ENCODE measurements at places on chromosomes 7 and 10. TPM values are rescaled to one million over a fixed set of nuclear protein-coding genes. Genes with fewer than 3 reads are reported as not detected.

Gene ZNF518A
- total RNA-seq: 47.8 TPM

Gene COX15
- 34.5 TPM for total RNA-seq

Gene MMP21
- total RNA-seq: not detected

Gene HNRNPH3
- total RNA-seq: 124 TPM

Gene EFCAB10
- 0.28 TPM for total RNA-seq

Gene PRLHR
- total RNA-seq: not detected

Gene CDC14C
- not detected for total RNA-seq

Gene LRWD1
- total RNA-seq: 30.3 TPM

Gene MOGAT3
- not detected for total RNA-seq

Gene OPN4
- total RNA-seq: not detected

Gene URGCP
- 13.0 TPM for total RNA-seq

Gene PIK3AP1
- total RNA-seq: 9.0 TPM

Gene C10orf71
- total RNA-seq: not detected

Gene NME8
- not detected for total RNA-seq

GRCh38 chr7:69632280-69632679 is 34.0 kb downstream of the AUTS2 start:
- no peak for DNase-seq
- no peaks in the 10 kb centered on the region for H3K27me3 ChIP-seq
- H3K36me3 ChIP-seq: no peaks in the 10 kb centered on the region
- peaks cover 41% of the 10 kb centered on the region for H3K4me1 ChIP-seq
- no peak overlapping the region for H3K4me3 ChIP-seq
- H3K27ac ChIP-seq: no peak overlapping the region

DNA sequence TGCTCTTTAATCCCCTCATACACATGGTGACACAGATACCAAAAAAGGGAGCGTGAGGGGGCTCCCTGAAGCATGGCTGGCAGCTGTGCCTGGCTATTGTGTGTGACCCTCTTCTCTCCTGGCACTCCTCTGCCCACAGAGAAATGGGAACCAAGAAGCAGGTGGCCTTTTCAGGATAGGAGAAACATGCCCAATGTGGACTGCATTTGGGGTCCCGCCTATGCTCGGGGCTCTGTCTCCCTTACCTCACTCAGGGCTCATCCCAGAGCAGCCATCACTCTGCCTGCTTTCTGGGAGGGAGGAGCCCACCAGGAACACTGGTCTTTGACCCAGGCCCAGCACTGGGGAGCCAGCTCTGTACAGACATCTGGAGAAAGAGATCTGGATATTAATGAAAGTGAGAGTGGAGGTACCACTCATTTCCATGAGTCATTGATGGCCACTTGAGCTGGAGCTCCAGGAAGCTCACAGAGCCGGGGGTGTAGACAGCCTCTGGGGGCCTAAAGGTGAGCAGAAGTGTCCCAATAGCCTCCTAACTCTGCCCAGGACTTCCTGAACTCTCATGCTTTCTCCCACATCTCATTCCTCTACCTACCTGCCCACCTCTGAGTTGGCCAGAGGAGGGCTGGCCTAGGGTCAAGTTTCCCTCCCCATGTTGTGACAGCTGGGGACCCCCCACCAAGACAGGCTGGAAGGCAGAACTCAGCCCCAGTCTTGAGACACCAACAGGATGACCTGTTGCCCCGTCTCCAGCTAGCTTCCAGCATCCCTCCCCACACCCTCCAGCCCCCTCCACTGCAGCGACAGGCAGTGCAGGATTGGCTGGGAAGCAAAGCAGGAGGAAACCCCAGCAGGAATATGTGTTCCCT is 42.6 kb downstream of the DRGX start:
- no peak overlapping the region for H3K27ac ChIP-seq
- H3K36me3 ChIP-seq: peaks cover 7% of the 10 kb centered on the region
- H3K27me3 ChIP-seq: peaks cover 10% of the 10 kb centered on the region

DNA sequence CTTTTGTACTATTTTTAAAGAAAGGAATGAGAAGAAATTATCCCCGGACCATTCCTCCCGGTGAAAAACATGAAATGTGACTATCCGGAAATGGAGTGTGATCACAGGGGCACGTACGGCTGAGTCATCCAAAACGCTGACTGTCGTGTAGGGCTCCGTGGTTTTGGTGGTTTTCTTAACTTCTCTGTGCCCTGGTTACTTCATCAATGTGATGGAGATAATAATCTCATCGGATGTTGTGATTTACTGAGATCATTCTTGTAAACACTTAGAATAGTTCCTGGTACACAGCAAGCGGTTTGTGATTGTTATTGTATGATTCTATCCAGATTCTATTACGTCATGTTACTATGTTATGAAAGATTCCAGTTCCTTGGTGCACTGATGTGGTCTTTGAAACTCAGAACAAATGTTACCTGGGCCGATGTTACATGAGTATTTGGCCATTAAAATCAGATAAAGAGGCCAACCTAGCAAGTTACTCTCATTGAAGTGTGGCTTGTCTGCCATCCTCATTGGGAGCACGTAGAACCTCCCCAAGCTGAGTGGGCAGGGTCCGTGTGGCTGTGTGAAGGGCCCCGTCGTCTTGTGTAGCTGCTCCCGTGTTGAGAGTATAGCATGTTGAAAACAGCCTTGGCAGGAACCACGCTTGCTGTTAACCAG is 99.5 kb downstream of the CAMK1D start:
- no peaks in the 10 kb centered on the region for H3K27me3 ChIP-seq
- no peaks in the 10 kb centered on the region for H3K36me3 ChIP-seq
- DNase-seq: no peak
- no peak overlapping the region for H3K27ac ChIP-seq
- no peak overlapping the region for H3K4me3 ChIP-seq
- no peaks in the 10 kb centered on the region for H3K4me1 ChIP-seq

DNA sequence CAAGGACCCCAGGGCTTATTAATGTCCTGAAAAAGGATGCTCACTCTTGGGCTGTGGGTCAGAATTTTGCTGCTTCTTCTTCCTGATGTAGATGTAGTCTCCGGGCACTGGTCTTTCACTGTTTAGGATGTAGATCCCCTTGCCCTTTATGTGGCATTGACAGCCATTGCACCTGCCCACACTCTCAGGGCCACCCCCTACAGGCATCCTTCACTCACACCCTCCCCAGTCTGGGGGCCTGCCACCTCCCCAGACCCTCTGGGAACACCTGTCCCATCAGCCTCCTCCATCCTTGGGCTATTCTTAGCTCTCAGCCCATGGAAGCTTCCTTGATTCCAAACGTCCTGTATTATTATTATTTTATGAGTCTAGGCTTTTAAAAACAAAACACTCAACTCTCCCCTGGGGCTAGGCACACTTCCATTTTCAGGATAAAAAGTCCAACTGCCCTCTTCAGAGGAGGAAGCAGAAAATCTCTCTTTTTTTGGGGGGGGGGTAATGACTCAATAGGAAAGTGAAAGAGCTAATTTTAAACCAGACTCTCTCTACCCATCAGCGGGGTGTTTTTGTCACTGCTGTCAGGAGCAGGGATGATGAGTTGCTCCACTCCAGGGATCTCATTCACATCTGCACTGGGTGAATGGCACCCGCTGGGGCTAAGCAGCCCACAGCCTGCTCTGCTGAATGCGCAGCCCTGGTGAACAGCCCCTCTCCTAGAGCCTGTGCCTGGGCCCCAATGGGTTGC is 11.5 kb upstream of the KLRG2 start:
- H3K27ac ChIP-seq: no peak overlapping the region
- H3K36me3 ChIP-seq: no peaks in the 10 kb centered on the region
- no peaks in the 10 kb centered on the region for H3K4me1 ChIP-seq
- H3K4me3 ChIP-seq: no peak overlapping the region
- no peak for DNase-seq
- peaks cover 7% of the 10 kb centered on the region for H3K27me3 ChIP-seq

GRCh38 chr7:127409629-127410028 is 17.1 kb upstream of the ZNF800 start:
- H3K27ac ChIP-seq: no peak overlapping the region
- no peak overlapping the region for H3K4me3 ChIP-seq
- no peak for DNase-seq

- H3K27ac ChIP-seq: peak overlapping the region; percentile 82
- DNase-seq: peak; percentile 12
- H3K27me3 ChIP-seq: peaks cover 2% of the 10 kb centered on the region
Observed at GRCh38 chr10:8189458-8189857, 135.0 kb downstream of the GATA3 start.

- no peaks in the 10 kb centered on the region for H3K36me3 ChIP-seq
- H3K27me3 ChIP-seq: peaks cover 8% of the 10 kb centered on the region
- no peak overlapping the region for H3K4me3 ChIP-seq
- DNase-seq: no peak
Observed at GRCh38 chr10:45441239-45442190, 67.5 kb downstream of the ALOX5 start.

DNA sequence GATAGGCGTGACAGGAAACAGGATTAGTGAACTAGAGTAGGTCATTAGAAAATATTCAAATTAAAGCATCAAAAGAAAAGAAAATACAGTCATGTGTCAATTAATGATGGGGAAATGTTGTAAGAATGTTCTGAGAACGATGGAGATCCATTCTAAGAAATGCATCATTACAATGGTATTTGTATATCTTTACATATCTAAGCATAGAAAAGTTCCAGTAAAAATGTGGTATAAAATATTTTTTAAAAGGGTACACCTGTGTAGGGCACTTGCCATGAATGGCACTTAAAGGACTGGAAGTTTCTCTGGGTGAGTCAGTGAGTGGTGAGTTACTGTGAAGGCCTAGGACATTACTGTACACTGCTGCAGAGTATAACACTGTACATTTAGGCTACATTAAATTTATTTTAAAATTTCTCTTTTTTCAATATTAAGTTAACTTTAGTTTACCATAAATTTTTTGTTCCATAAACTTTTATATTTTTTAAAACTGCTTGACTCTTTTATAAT is 282.5 kb downstream of the BMPER start:
- no peaks in the 10 kb centered on the region for H3K36me3 ChIP-seq
- no peak overlapping the region for H3K4me3 ChIP-seq
- no peaks in the 10 kb centered on the region for H3K27me3 ChIP-seq
- DNase-seq: no peak
- H3K27ac ChIP-seq: no peak overlapping the region

- H3K4me1 ChIP-seq: no peaks in the 10 kb centered on the region
- no peaks in the 10 kb centered on the region for H3K36me3 ChIP-seq
- H3K4me3 ChIP-seq: no peak overlapping the region
- H3K27me3 ChIP-seq: peaks cover 5% of the 10 kb centered on the region
- H3K27ac ChIP-seq: no peak overlapping the region
- no peak for DNase-seq
Observed at GRCh38 chr10:124380256-124380995, 38.3 kb downstream of the OAT start.

GRCh38 chr10:7523656-7524055 is 112.8 kb upstream of the SFMBT2 start:
- no peak overlapping the region for H3K27ac ChIP-seq
- DNase-seq: no peak
- H3K4me3 ChIP-seq: no peak overlapping the region

- no peak overlapping the region for H3K4me3 ChIP-seq
- H3K4me1 ChIP-seq: no peaks in the 10 kb centered on the region
- DNase-seq: no peak
- H3K27me3 ChIP-seq: no peaks in the 10 kb centered on the region
Observed at GRCh38 chr10:4918236-4918635, 45.0 kb upstream of the AKR1C1 start.

DNA sequence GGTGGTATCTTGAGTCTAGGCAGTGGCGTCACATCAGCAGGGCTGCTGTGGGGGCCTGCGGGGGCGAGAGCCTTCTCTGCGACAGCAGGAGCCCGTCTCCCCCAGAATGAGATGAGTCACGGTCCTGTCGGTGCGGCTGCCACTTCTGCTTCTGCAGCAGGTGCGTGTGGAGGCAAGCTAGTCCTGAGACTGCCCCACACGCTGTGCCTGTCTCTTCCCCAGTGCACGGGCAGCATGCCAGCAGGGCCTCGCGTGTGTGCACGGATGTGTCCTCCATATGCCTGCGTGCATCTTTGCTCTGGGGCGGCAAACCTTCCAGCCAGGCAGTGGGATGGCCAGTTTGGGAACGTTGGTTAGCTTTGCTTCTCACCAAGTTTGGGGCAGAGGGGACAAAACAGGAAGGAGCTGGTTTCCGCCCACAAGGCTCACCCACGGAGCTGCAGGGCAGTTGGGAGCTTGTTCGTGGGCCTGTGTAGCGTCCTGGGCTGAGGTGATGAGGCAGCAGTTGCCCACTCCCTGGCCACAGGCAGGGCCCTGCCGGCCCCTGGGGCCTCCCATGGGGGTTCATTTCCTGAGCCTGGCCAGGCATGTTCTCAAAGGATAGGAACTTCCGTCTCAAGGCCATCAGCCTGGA is 60.8 kb upstream of the PPIF start:
- no peak overlapping the region for H3K27ac ChIP-seq
- peaks cover 44% of the 10 kb centered on the region for H3K36me3 ChIP-seq
- peaks cover 28% of the 10 kb centered on the region for H3K4me1 ChIP-seq
- no peak overlapping the region for H3K4me3 ChIP-seq

GRCh38 chr7:43475983-43476382 is 106.9 kb upstream of the STK17A start:
- no peak for DNase-seq
- no peak overlapping the region for H3K27ac ChIP-seq
- H3K36me3 ChIP-seq: no peaks in the 10 kb centered on the region
- no peaks in the 10 kb centered on the region for H3K4me1 ChIP-seq
- H3K27me3 ChIP-seq: peaks cover 2% of the 10 kb centered on the region

DNA sequence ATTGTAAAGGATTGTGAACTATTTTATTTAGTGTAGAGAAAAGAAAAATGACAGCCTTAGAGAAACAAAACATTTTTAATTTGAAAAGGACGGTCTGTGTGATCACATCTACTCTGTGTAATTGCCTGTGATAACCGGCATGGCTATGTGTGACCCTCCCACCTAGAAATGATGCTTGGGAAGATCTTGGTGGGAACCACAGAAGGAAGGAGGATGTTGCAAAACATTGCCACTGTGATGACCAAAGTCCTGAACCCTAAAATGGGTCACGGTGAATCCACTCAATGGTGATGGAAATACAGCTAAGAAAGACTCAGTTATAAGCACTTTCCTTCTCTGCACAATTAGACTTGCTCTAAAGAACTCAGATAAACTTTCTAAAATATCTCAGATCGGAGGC is 221.3 kb upstream of the FRMD4A start:
- peak overlapping the region; percentile 29 for H3K4me3 ChIP-seq
- no peak for DNase-seq
- H3K36me3 ChIP-seq: peaks cover 43% of the 10 kb centered on the region
- H3K27me3 ChIP-seq: peaks cover 7% of the 10 kb centered on the region
- peak overlapping the region; percentile 44 for H3K27ac ChIP-seq

GRCh38 chr7:74455291-74455804 is 1.6 kb downstream of the GTF2IRD1 start:
- peaks cover 7% of the 10 kb centered on the region for H3K36me3 ChIP-seq
- no peak overlapping the region for H3K27ac ChIP-seq
- no peak for DNase-seq
- peaks cover 12% of the 10 kb centered on the region for H3K27me3 ChIP-seq

All from endothelial cell (in vitro differentiated cells).